T-helper 1 cell treated with Interleukin-12 subunit alpha and Interleukin-12 subunit beta and Interleukin-4 antibody, amounts not matched to agents 30 ng/mL and 1 ng/mL, for 36 hours (primary cell): ENCODE measurements at places on chromosomes 5 and 9. TPM values are rescaled to one million over a fixed set of nuclear protein-coding genes. Genes with fewer than 3 reads are reported as not detected.

FAM221B gene
- not detected in 2 replicates for total RNA-seq

OR1Q1 gene
- not detected in 2 replicates for total RNA-seq

DDX4 gene
- 0.83 and 1.3 TPM in 2 replicates for total RNA-seq

NR6A1 gene
- total RNA-seq = 0.59 and 0.81 TPM in 2 replicates

AMBP gene
- total RNA-seq = not detected in 2 replicates
